ENCODE measurements at places on chromosomes 3 and 15. TPM values are rescaled to one million over a fixed set of nuclear protein-coding genes. Genes with fewer than 3 reads are reported as not detected.

ST8SIA2 gene
- not detected for total RNA-seq

ACAN gene
- total RNA-seq, result not detected

DNA sequence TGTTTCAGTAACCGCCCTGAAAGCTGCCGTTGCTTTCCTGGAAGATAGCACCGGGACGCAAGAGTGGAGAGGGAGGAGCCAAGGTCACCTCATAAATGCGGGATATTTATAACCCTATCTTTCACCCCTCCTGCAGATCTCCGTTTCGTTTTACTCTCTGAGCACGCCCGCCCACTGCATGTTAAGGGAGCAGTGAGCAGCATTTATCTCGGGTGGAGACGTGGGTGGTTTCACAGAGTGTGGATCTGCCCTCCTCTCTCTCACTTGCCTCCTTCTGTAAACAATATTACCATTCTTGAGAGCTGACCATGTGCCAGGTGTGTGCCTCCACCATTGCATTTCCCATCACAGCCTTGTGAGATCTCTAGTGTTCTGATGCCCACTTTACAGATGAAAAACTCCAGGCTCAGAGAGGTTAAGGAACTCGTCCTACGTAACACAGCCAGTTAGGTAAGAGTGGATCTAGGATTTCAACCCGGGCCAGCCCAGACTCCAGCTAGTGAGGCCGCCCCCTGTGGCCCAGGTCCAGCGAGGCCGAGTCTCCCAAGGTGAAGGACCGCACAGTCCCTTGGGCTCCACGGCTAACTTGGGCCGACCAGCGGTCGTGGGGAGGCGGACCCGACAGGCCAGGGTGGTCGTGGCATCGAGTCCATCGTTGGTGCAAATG, 16.9 kb upstream of the SEMA4B start:
- no peaks in the 10 kb centered on the region for H3K27me3 ChIP-seq
- H3K36me3 ChIP-seq, result no peaks in the 10 kb centered on the region
- peak; percentile 67 for DNase-seq
- peak overlapping the region; percentile 78 for H3K27ac ChIP-seq
- H3K4me3 ChIP-seq, result peak overlapping the region; percentile 81

TMEM158 gene
- not detected for total RNA-seq

FGF7 gene
- total RNA-seq, result not detected

DNA sequence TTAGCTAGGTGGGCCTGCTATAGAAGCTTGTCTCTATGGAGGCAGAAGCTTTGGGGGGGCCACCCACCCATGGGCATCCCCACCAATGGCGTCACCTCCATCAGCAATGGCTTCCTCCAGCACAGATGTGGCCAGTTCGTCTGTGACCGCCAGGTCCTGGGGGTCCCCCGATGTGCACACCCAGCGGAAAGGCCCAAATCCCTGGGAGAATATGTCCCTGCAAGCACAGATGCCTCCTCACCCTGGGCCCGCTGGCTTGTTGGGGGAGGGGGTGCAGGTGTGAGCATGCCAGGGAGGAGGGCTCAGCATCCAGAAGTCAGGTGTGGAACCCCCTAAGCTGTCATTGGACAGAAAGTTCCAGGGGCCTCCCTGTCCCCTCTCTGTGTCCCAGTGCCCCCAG, 19.6 kb downstream of the UROC1 start:
- no peak overlapping the region for H3K27ac ChIP-seq
- no peaks in the 10 kb centered on the region for H3K27me3 ChIP-seq
- no peak overlapping the region for H3K4me3 ChIP-seq
- H3K36me3 ChIP-seq, result no peaks in the 10 kb centered on the region
- peaks cover 3% of the 10 kb centered on the region for H3K4me1 ChIP-seq

GOLGA8Q gene
- total RNA-seq, result 0.33 TPM

- peaks cover 8% of the 10 kb centered on the region for H3K36me3 ChIP-seq
- H3K27ac ChIP-seq, result no peak overlapping the region
- H3K27me3 ChIP-seq, result peaks cover 2% of the 10 kb centered on the region
- DNase-seq, result no peak
- H3K4me3 ChIP-seq, result no peak overlapping the region
Observed at GRCh38 chr3:72080095-72080494, 295.1 kb upstream of the PROK2 start.

DNA sequence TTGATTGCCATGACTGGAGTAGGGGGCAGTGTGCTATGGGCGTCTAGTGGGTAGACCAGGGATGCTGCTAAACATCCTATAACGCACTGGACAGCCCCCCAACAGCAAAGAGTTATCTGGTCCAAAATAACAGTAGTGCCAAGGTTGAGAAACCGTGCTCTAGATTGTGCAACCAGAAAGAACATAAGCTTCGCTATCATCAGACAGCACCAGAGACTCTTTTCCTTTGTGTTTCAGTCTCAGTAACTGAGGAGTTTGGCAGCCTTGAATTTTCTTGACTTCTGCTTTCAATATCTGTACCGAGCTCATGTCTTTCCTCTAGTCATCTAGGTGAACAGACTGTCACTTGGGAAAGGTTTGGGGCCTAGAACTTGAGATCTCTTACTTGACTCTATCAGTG, 8.8 kb downstream of the ARID3B start:
- H3K4me3 ChIP-seq, result no peak overlapping the region
- H3K36me3 ChIP-seq, result peaks cover 55% of the 10 kb centered on the region
- no peak for DNase-seq
- no peaks in the 10 kb centered on the region for H3K27me3 ChIP-seq

DNA sequence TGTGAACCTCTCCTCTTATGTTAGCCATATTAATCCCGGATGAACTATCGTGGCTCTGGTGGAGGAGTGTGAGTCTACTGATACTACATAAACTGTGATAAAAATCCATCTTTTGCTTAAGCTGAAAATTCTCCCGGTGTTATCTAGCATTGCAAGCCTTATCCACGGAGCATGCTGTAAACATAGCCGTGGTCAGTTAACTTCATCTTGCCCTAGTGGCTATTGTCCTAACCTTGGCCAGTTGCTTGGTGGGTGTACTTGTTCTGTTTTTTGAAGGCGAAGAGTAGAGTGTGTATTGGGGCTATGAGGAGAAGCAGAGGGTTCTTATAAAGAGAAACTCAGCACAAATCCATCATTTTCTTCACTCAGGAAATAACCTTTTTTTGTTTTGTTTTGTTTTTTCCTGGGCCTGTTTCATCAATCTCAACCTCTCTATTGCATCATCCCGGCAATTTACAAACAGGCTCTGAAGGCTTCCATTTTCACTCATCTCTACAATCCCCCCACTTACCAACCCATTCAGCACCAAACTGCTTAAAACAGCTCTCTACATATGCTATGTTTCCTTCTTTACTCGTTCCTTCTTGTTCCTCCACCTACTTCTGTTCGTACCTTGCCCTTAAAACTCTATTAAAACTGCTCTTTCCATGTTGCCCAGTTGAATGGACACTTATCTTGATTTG, 135.5 kb upstream of the PTX3 start:
- DNase-seq, result no peak
- H3K4me1 ChIP-seq, result no peaks in the 10 kb centered on the region
- H3K27ac ChIP-seq, result no peak overlapping the region
- no peaks in the 10 kb centered on the region for H3K27me3 ChIP-seq
- H3K4me3 ChIP-seq, result no peak overlapping the region

DNA sequence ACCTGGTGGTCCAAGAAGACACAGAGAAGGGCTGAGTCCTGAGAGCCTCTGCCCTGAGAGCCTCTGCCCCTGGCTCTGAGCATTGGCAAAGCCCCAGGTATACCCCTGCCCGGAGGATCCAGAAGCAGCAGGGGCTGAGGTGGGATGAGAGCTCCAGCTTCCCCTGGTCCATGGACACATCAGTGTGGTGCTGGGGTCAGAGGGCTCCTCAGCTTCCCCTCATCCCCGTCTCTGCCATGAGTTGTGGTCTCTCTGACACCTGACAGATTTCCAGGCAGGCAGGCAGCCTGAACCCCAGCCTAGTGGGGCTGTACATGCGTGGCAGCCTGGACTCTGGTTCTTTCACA, 3.5 kb upstream of the KLF15 start:
- H3K27ac ChIP-seq, result no peak overlapping the region
- peaks cover 46% of the 10 kb centered on the region for H3K27me3 ChIP-seq
- DNase-seq, result no peak
- H3K4me3 ChIP-seq, result no peak overlapping the region
- peaks cover 14% of the 10 kb centered on the region for H3K4me1 ChIP-seq

CLRN1 gene
- total RNA-seq, result not detected

CCR1 gene
- total RNA-seq, result 0.80 TPM

PCOLCE2 gene
- not detected for total RNA-seq

Measured in activated CD4-positive, alpha-beta memory T cell treated with anti-CD3 and anti-CD28 coated beads for 36 hours (primary cell).